ENCODE measurements at places on chromosomes 1 and 21. TPM values are rescaled to one million over a fixed set of nuclear protein-coding genes. Genes with fewer than 3 reads are reported as not detected.

DNA sequence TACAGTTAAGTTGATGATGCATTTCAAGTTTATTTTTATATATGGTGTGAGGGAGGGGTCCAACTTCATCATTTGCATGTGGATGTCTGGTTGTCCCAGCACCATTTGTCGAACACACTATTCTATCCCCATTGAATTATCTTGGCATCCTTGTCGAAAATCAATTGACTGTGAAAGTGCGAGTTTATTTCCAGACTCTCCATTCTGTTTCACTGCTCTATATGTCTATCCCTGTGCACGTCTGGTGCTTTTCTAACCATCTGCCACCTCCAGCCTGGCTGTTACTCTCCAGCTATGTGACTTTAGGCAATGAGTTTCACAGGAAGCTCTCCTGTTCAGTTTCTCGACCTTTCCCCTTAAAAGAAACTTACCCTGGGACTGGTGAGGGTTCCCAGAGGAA lies 137.1 kb upstream of the KLHDC7A start:
- no peaks in the 10 kb centered on the region for H3K36me3 ChIP-seq
- no peak overlapping the region for H3K27ac ChIP-seq
- H3K27me3 ChIP-seq: no peaks in the 10 kb centered on the region

- H3K4me1 ChIP-seq: peaks cover 18% of the 10 kb centered on the region
- no peak overlapping the region for H3K4me3 ChIP-seq
- H3K27me3 ChIP-seq: no peaks in the 10 kb centered on the region
- no peak for DNase-seq
Observed at GRCh38 chr1:151011154-151011850, 3.1 kb downstream of the PRUNE1 start.

DNA sequence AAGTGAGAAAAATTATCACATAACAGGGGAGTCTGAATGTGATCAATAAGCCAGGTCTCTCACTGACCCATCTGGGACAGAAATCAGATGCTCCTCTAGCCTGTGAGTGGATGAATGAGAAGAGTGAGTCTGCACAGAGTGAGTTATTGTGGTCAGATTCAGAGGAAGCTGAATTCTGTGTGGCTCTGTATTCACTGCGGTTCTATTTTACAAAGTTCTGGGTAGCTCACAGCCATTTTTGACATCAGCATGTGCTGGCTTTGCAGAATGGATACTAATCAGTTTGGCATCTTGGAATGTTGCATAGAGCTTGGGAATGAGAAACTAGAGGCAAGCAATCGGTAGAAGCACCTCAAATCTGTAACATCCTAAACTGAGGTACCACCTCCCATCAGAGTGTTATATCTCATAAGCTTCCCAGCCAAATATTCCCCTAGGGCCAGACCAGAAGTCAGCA lies 3.8 kb downstream of the COLGALT2 start:
- H3K4me1 ChIP-seq: peaks cover 10% of the 10 kb centered on the region
- H3K36me3 ChIP-seq: no peaks in the 10 kb centered on the region
- no peak overlapping the region for H3K4me3 ChIP-seq
- no peak overlapping the region for H3K27ac ChIP-seq

DNA sequence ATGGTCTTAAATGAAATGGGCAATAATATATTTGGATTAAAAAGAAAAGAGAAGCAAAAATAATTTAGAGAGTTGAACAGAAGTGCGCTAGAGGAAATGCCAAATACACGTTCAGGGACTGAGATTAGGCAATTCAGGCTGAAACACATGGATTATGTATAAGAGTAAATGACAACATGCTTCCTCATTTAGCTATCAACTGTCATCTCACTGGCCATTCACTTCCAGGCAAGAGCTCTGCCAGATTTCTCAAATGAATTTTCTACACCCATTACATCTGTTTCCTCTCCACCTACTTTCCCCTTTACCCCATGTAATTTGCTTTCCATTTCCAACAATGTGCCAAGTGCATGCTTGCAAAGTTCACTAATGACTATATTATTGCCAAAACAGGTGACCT lies 582.4 kb downstream of the LTN1 start:
- DNase-seq: no peak
- H3K27me3 ChIP-seq: no peaks in the 10 kb centered on the region
- H3K27ac ChIP-seq: no peak overlapping the region
- no peaks in the 10 kb centered on the region for H3K4me1 ChIP-seq
- H3K4me3 ChIP-seq: no peak overlapping the region
- H3K36me3 ChIP-seq: no peaks in the 10 kb centered on the region

GRCh38 chr1:61233121-61233660 lies 150.8 kb downstream of the NFIA start:
- H3K4me1 ChIP-seq: peaks cover 3% of the 10 kb centered on the region
- no peak overlapping the region for H3K4me3 ChIP-seq
- no peak overlapping the region for H3K27ac ChIP-seq
- no peaks in the 10 kb centered on the region for H3K36me3 ChIP-seq

GRCh38 chr1:11357276-11357675 lies 84.3 kb downstream of the UBIAD1 start:
- DNase-seq: no peak
- no peak overlapping the region for H3K4me3 ChIP-seq
- no peak overlapping the region for H3K27ac ChIP-seq
- H3K4me1 ChIP-seq: peaks cover 21% of the 10 kb centered on the region
- H3K36me3 ChIP-seq: no peaks in the 10 kb centered on the region

- peak; percentile 82 for DNase-seq
- H3K4me1 ChIP-seq: peaks cover 8% of the 10 kb centered on the region
- H3K27me3 ChIP-seq: peaks cover 50% of the 10 kb centered on the region
- no peak overlapping the region for H3K4me3 ChIP-seq
Observed at GRCh38 chr1:18597160-18598042, 33.2 kb upstream of the PAX7 start.

GRCh38 chr21:26169611-26170470 lies 729 bp downstream of the APP start:
- DNase-seq: peak; percentile 77
- peaks cover 37% of the 10 kb centered on the region for H3K4me1 ChIP-seq
- no peaks in the 10 kb centered on the region for H3K36me3 ChIP-seq
- H3K4me3 ChIP-seq: peak overlapping the region; percentile 98
- peak overlapping the region; percentile 80 for H3K27ac ChIP-seq
- peaks cover 10% of the 10 kb centered on the region for H3K27me3 ChIP-seq

GRCh38 chr1:209805875-209806760 lies at the start of gene IRF6:
TSS of gene IRF6 (minus strand) at chr1:209806142. CDS start at chr1:209801413, 4,729 bp downstream.
- peaks cover 10% of the 10 kb centered on the region for H3K4me1 ChIP-seq
- H3K27me3 ChIP-seq: peaks cover 38% of the 10 kb centered on the region
- peak; percentile 96 for DNase-seq
- peak within 1 kb of the TSS; percentile 49 for H3K4me3 ChIP-seq
- no peaks in the 10 kb centered on the region for H3K36me3 ChIP-seq

Gene RPE65
- not detected for total RNA-seq

Gene CLCA4
- total RNA-seq: not detected

Gene HPDL
- total RNA-seq: 2.4 TPM

Gene LINGO4
- not detected for total RNA-seq

Gene TMEM240
- 13.3 TPM for total RNA-seq

Gene LEMD1
- total RNA-seq: 79.0 TPM

Gene C1orf116
- total RNA-seq: 0.04 TPM

Gene GPR25
- total RNA-seq: not detected

Data from neural progenitor cell (in vitro differentiated cells).